ENCODE measurements at places on chromosomes 7 and 10. TPM values are rescaled to one million over a fixed set of nuclear protein-coding genes. Genes with fewer than 3 reads are reported as not detected.
A peak's percentile ranks its signal among the peaks of the same experiment; 100 is the strongest.

DNA sequence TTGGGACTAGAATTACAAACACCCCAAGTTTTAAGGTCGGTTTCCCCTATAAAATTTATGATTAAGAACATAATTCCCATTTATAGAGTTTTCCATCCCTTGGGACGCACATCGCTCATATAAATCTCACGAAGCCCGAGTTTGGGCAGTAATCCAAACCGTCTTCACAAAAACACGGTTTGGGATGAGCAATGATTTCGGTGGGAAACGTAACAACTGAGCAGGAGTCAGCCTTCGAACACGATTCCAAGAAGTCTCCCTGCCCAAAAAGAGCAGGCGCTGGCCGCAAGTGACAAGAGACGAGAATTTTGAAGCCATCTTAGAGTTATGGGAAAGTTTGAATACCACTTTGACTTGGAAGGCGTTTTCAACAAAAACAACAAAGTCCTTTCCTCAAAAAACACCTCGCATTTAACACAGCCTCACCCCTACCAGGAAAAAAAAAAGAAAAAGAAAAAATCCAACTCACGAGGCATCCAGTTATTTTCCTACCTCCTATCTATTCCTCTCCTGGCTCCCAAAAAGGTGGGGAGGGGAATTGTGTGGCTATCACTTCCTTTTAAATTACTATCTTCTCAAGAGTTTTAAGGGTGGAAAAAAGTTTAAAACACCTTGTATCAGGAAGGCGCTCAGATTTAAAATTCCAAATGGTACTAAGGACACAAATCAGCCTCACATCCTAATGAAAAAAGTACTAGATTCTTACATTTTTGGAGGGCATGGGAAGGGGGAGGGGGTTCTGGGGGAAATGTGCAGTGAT, 1.6 kb downstream of the SEPHS1 start:
- peak; percentile 63 for DNase-seq

GRCh38 chr7:143227806-143228205, 6.0 kb downstream of the TAS2R40 start:
- DNase-seq = no peak

GRCh38 chr7:131139462-131139861, 188.2 kb upstream of the MKLN1 start:
- DNase-seq = no peak

DNA sequence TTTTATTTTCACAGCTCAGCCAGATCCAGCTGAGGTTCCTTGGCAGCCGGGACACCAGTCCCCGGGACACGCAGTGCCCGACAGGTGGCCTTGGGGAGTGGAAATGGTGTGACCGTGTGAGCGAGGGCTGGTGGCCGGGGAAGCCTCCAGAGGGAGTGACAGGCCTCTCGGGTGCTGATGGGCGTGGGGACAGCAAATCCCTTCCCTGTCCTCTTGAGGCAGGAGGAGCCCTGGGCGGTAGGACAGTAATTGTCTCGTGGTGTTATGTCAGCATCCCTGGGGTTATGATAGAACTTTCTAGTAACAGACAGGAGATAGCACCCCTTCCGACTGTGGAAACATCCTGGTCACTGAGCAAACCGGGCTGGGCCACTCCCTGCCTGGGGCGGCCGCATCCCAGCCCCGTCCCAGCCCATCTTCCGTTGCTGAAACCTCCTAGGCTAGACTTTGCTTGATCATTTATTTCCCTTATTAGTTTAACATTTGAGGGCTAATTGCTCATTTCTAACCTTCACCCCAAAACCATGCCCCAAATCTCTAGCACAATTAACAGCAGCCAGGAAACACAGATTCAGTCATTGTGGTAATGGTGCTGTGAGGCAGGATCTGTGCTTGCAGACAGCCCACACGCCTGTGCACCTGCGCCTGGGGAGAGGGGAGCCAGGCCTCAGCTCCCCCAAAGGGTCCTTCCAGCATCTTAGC, 63.3 kb downstream of the ELFN1 start:
- no peak for DNase-seq

DNA sequence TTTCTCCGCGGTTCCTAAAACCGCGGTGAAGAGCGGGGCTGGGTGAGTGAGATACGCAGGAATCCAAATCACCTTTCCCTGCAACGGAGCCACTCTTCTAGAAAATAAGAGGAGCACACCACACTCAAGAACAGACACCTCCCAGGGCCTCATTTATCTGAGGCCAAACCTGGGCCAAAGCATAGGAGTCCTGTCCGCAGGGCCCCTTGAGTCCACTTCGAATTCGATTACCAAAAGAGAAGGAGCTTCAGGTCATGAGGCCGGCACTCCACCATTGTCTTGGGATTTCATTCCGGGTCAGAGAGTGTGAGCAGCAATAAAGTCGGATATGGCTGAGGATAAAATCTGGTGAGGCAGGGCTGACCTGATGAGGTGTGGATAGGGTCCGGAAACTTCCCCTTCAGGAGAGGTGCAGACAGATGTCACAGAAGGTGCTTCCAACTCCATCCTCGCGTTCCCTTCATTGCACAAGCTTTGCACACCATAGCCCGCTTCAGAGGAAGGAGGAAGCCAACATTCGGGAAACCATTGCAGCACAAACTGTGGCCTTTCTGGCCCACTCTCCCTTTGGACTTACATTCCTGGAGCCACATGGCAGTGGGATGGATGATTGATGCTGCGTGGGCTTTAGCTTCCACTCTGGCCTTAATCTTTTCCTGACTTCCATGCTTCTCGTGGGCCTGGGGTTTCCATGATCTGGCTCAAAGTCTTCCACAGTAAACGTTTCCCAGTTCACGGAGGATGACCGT, 27.2 kb upstream of the ZNF273 start:
- no peak for DNase-seq

DNA sequence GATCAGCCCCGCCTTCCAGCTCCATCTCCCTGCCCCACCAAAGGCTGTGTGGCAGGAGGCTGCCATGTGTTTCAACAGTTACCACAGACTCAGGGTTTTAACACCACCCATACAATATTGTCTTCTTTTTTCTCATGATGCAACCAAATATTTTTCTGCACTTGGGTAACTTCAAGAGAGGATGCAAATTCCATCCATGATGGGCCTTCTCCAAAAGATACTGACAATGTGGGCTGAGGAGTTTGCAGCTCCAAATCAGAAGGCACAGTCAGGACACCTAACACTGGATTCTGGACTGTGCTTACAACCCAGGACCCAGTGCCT, 347.9 kb downstream of the GRID1 start:
- no peak for DNase-seq

Gene SPDYE5
- not detected for total RNA-seq

Measured in A673 (cell line).